ENCODE measurements at places on chromosomes 1 and 21.

GRCh38 chr1:30299393-30299792, 424.0 kb downstream of the MATN1 start:
- no peak for DNase-seq

DNA sequence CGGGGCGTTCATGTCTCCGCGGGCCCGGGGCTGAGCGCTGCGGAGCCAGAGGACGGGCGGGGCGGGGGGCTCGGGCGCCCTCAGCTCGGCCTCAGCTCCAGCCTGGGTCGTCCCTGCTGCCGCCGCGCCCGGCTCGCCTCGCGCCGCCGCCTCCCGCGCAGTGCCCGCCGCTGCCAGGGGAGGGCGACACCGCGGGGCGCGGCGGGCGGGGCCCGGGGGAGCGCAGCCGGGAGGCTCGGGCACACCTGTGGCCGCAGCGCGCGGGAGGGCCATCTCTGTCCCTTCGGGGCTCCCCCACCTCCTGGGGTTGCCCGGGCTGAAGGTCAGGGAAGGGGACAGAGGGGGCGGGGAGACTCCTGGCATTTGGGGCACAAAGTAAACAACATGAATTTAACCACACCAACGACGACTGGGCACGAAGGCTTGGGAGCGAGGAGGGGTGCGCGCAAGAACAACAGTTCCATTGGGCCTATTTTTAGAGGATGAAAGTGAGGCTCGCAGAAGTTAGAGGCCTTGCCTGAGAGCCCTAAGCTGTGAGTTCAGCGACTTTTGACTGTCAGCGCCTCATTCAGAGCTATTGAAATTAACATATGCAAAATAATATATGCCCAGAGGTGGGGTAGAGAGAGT, at the start of gene FAM131C:
TSS of gene FAM131C (minus strand) at position 162 of the 630 bp plus-strand sequence. CDS start 209 bp downstream, outside the sequence.
- no peak for DNase-seq

DNA sequence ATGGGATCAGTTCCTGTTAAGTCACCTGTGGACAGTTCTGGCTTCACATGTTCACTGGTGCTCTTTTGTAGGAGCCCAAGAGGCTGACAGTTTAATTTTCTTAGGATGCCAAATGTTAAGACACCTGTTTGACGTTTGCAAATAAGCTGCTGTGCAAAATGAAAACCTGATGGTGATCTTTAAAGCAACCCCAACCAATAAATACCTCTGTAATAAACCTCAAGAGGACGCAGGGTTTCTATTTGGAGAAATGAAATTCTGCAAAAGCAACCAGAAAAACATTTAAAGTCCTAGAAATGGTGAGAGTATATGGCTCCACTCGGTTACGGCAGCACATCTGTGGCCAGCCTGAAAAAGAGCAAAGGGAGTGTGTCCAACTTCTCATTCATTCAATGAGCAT, 5.7 kb upstream of the RHEX start:
- no peak for DNase-seq

DNA sequence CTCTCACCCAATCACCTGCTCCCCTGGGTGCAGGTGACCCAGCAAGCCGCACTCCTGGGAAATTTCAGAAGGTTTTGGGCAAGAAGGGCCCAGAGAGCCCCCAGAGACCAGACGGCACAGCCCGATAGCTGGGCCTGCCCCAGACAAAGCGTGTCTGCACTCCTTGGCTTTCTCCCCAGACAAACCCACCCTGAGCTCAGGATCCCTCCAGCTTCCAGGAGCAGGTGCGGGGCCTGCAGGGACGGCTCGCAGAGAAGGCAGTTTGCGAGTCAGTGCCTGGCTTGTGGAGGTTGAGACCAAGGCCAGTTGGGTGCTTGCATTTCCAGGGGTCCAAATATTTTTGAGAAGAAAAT, 6.7 kb downstream of the PDE9A start:
- no peak for DNase-seq

GRCh38 chr1:199173356-199173755, 534.5 kb downstream of the PTPRC start:
- DNase-seq, result no peak

DNA sequence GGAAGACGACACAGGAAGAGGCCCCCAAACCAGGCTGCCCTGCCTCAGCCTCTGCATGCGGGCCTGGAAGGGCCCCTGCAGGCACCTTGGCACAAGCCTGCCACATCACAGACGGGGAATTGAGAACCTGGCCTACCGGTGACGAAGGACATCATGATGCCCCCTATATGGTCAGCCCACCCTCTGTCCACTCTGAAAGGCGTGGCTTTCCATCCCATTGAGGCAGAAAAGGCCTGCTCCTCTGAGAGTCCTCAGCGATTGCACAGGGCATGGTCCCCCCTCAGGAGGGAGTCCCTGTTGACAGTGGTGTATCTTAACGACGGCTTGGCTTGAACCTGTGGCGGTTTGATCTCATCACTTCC, 11.4 kb downstream of the KRTAP10-1 start:
- DNase-seq, result no peak

- no peak for DNase-seq
Measured at GRCh38 chr1:1100296-1100695, 15.6 kb downstream of the C1orf159 start.

GRCh38 chr1:8122160-8122476, 96.0 kb upstream of the ERRFI1 start:
- no peak for DNase-seq

GRCh38 chr1:201721082-201722049, 107.6 kb upstream of the IPO9 start:
- DNase-seq, result peak; percentile 83

DNA sequence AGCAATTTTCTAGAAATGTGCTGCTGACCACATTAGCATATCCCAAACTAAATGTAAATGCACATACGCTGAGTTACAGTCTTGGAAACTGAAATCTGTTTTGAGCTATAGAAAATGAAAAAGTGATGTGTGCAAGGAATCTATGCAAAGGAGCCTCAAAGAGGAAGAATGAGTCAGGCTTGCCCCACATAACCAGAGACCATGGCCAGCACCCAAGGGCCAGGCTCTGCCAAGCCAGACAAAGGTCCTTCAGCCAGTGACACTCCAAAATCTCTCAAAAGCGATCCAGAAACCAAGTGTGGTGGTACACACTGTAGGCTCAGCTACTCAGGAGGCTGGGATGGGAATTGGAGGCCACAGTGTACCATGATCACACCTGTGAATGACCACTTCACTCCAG, 195.2 kb downstream of the TOMM20 start:
- no peak for DNase-seq

GRCh38 chr1:35564884-35565741, 7.5 kb downstream of the NCDN start:
- DNase-seq, result no peak

GRCh38 chr1:186708694-186709097, 28.5 kb upstream of the PTGS2 start:
- DNase-seq, result no peak

DNA sequence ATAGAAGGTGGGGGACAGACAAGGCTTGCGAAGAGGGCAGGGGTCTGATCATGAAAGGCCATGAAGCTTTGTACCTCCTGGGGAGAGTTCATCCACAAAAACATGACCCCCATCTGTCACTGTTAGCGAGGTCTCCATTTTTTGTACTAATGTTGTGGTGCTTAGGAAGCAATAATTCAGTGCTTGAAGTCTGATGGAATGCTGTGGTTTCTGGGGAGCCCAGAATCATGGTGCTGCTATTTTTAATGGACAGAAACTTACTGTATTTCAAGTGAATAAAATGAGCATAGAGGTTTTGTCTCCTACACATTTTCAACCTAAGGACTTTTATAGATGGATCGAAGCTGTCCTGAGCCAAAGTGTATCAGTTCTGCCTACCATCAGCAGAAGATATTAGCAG, 28.2 kb upstream of the RGL1 start:
- DNase-seq, result no peak

- DNase-seq, result no peak
Measured at GRCh38 chr21:40120940-40121575, 253.8 kb downstream of the PCP4 start.
